ENCODE measurements at places on chromosomes 2 and 18. TPM values are rescaled to one million over a fixed set of nuclear protein-coding genes. Genes with fewer than 3 reads are reported as not detected.

- H3K27me3 ChIP-seq: no peaks in the 10 kb centered on the region
- no peak overlapping the region for H3K4me3 ChIP-seq
- peaks cover 59% of the 10 kb centered on the region for H3K4me1 ChIP-seq
These were observed 32.9 kb upstream of the FZD5 start for GRCh38 chr2:207802650-207803049.

- no peak overlapping the region for H3K27ac ChIP-seq
- H3K36me3 ChIP-seq: peaks cover 5% of the 10 kb centered on the region
- no peaks in the 10 kb centered on the region for H3K4me1 ChIP-seq
- DNase-seq: no peak
- no peaks in the 10 kb centered on the region for H3K27me3 ChIP-seq
These were observed 6.5 kb downstream of the DGUOK start for GRCh38 chr2:73933194-73933593.

DNA sequence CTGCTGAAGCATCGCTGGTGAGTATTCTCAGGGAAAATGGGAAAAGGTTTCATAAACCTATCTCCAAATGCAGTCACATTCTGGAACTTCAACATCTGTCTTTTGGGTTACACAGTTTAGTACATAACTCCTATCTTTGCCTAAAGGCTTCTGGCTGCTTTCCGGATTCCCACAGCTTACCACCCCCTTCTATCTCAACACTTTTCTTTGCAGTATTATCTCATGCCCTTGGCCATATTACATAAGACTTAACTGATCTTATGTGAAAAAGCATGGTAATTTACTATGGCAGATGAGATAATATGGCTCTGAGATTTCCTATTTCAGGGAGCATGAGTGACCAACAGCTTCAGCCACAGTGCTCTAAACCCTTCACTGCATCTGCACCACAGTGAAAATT lies 369.3 kb upstream of the LINC00305 start:
- DNase-seq: no peak
- H3K4me1 ChIP-seq: no peaks in the 10 kb centered on the region
- no peaks in the 10 kb centered on the region for H3K27me3 ChIP-seq
- no peak overlapping the region for H3K27ac ChIP-seq
- H3K4me3 ChIP-seq: no peak overlapping the region
- H3K36me3 ChIP-seq: no peaks in the 10 kb centered on the region

- DNase-seq: no peak
- H3K4me3 ChIP-seq: no peak overlapping the region
- no peaks in the 10 kb centered on the region for H3K36me3 ChIP-seq
- no peak overlapping the region for H3K27ac ChIP-seq
- no peaks in the 10 kb centered on the region for H3K4me1 ChIP-seq
These were observed 757.8 kb downstream of the TRIB2 start for GRCh38 chr2:13474538-13474937.

DNA sequence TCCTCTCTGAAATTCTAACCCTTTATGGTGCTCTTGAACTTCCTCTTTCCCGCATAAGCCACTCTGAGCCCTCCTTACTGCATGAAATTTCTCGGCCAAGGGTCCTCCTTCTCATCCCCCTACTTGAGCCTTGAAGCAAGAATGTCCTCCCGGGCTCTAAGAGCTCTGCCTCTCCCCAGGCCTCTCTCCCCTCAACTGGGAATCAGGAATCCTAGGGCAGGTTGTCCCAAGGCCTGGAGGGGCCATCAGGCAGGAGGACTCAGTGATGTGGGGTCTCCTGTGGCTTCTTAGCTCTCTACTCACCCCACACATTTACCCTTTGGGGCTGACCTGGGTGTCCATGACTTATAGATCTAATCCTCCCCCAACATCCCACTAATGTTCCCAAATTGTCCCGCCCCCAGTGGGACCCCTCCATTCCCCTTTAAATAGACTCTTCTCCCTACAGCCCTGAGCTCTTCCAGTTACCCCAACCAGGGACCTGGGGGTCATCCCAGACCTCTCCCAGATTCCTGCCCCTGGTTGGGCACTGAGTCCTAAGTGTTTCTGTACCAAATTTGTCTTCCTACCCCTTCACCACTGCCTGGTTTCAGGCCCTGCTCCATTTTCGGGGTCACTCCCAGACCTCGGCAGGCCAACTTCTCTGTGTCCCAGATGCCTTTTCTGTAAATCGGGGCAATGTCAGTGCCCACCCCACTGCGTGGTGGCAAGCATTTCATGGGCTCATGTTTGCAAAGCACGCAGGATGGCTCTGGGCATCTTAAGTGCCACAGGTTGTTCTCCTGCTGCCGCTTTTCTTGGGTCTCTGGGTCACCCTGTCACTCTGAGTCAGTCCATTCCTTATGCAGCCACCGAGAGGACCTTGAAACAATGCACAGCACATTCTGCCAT lies 171.2 kb downstream of the ASB1 start:
- no peak for DNase-seq
- no peak overlapping the region for H3K27ac ChIP-seq
- H3K4me1 ChIP-seq: no peaks in the 10 kb centered on the region
- no peaks in the 10 kb centered on the region for H3K27me3 ChIP-seq
- no peaks in the 10 kb centered on the region for H3K36me3 ChIP-seq
- no peak overlapping the region for H3K4me3 ChIP-seq

- H3K36me3 ChIP-seq: no peaks in the 10 kb centered on the region
- no peaks in the 10 kb centered on the region for H3K4me1 ChIP-seq
- no peak for DNase-seq
These were observed 448.1 kb downstream of the DCDC2C start for GRCh38 chr2:4151521-4151920.

The RELCH gene
- total RNA-seq: 16.8 TPM
